ENCODE measurements at places on chromosomes 1 and 21.

DNA sequence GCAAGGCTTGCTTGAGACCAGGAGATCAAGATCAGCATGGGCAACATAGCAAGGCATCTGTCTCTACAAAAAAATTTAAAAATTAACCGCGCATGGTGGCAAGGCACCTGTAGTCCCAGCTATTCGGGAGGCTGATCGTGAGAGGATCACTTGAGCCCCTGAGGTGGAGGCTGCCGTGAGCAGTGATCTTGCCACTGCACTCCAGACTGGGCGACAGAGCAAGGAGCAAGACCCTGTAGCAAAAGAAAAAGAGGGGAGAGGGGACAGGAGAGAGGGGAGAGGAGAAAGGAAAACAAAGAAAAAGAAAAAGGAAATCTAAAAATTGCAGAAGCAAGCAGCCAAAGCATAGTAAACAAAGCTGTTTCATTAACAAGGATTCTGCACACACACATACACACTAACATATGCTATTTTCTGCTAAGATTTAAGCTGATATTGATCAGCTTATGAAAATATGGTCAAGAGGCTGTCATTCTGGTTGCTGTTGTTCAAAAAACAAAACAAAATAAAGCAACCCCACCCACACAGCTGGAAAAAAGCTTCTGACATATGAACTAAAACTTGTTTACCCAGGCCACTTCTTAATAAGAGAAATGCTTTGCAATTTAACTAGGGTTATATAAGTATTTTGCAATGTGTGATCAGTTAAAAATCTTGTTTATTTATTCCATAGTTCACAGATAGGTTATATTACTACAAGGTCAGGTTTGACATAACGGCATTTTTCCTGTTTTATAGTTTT is 1.8 kb downstream of the ARNT start:
- H3K27me3 ChIP-seq = no peaks in the 10 kb centered on the region
- peaks cover 14% of the 10 kb centered on the region for H3K36me3 ChIP-seq
- H3K27ac ChIP-seq = no peak overlapping the region
- no peaks in the 10 kb centered on the region for H3K4me1 ChIP-seq
- no peak for DNase-seq
- H3K4me3 ChIP-seq = peak overlapping the region; percentile 70

- no peak overlapping the region for H3K4me3 ChIP-seq
- no peak for DNase-seq
- no peaks in the 10 kb centered on the region for H3K27me3 ChIP-seq
- H3K36me3 ChIP-seq = peaks cover 8% of the 10 kb centered on the region
Measured at GRCh38 chr1:155942578-155943141, 1.2 kb downstream of the RXFP4 start.

GRCh38 chr1:35049116-35049515 is 17.4 kb upstream of the ZMYM6 start:
- DNase-seq = no peak
- no peaks in the 10 kb centered on the region for H3K27me3 ChIP-seq
- H3K4me3 ChIP-seq = no peak overlapping the region
- H3K4me1 ChIP-seq = no peaks in the 10 kb centered on the region

GRCh38 chr1:41726899-41727748 is 191.6 kb downstream of the HIVEP3 start:
- no peak overlapping the region for H3K27ac ChIP-seq
- no peaks in the 10 kb centered on the region for H3K4me1 ChIP-seq
- no peaks in the 10 kb centered on the region for H3K36me3 ChIP-seq

DNA sequence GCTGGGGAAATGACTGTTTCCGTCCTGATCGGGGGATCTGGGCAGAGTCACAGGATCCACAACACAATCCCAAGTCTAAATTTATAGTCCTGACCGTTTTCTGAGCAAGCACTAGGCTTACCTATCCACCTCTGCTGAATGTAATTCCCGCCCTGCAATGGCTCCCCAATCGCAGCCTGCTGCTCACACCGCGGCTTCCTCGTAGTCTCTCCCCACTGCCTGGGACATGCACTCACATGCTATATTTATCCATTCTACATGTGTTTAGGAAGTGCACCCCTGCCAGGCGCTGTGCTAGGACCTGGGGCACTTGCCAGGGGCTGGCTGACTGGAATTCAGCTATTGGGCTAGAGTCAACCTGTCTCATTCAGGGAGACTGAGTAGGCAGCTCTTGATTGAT is 246.6 kb upstream of the CSF3R start:
- no peak overlapping the region for H3K27ac ChIP-seq
- DNase-seq = no peak
- H3K27me3 ChIP-seq = no peaks in the 10 kb centered on the region
- H3K4me1 ChIP-seq = peaks cover 14% of the 10 kb centered on the region
- H3K36me3 ChIP-seq = no peaks in the 10 kb centered on the region

DNA sequence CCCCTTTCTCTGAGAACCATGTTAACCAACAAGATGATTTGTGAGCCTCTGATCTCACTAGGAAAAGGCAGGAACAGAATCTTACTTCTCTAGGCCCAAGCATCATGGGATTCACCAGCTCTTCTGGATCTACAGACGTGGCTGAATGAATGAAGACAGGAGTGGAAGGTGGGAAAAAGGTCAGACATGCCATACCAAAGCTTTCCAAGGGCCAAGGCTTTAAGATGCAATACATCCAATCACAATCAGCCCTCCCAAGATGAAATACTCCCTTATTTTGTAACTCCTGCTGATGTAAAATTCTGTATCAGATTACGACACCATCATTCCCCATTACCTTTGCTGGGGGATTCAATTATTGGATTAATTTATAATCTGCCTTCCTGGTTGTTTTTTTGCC is 80.9 kb downstream of the SSBP3 start:
- H3K27ac ChIP-seq = no peak overlapping the region
- H3K4me1 ChIP-seq = peaks cover 66% of the 10 kb centered on the region
- H3K36me3 ChIP-seq = no peaks in the 10 kb centered on the region
- no peak for DNase-seq
- no peaks in the 10 kb centered on the region for H3K27me3 ChIP-seq

DNA sequence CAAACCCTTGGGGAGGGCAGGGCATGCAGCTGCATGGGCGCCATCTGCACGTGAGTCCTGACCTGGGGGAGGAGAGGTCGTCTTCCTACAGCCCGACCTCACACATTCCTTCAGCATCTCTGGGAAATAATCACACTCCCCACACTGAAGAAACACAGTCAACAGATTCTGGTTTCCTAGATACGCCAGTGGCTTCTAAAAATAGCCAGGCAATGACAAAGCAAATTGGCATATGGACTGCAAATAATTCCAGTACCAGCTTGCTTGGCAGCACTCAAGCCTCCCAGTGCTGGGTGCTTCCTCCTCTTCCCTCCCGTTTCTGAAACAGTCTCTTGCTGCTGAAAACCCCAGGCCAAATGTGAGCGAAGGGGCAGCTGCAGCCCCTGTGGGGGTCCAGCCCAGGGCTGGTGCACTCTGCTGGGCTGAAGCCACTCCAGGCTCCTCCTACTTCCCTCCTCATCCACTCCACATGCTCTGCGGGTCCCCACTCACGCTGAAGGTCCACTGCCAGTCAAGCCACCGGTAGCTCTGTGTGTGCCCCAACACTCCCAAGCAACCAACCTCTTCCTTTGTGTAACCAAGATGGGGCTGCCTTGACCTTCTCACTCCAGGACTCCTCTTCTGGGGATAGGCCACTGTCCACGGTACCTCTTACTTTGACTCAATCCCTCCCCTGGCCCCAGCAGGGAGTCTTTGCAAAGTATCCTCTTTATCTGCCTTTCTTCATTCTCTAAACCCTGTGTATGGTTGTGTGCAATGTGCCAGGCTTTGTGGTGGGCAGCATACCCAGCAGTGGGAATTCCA is 69.0 kb downstream of the KCND3 start:
- H3K4me1 ChIP-seq = peaks cover 15% of the 10 kb centered on the region
- peaks cover 4% of the 10 kb centered on the region for H3K27me3 ChIP-seq
- H3K27ac ChIP-seq = no peak overlapping the region

DNA sequence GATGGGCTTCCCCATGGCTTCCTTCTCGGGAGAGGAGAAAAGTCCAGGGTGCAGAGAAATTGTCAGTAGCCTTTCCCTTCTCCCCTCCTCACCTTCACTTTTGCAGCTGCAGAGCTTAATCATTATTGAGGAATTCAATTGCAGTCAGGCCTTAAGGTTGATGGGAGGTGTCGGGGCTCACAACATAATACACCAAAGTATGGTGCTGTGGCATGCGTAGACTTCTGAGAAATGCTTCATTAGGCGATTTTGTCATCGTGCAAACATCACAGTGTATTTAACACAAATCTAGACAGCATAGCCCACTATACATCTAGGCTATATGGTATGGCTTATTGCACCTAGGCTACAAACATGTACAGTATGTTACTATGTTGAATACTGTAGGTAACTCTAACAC is 100.2 kb upstream of the PPM1J start:
- no peaks in the 10 kb centered on the region for H3K36me3 ChIP-seq
- H3K4me1 ChIP-seq = no peaks in the 10 kb centered on the region
- H3K27ac ChIP-seq = no peak overlapping the region
- no peaks in the 10 kb centered on the region for H3K27me3 ChIP-seq

GRCh38 chr1:57623791-57624538 is 200.1 kb upstream of the DAB1 start:
- no peak overlapping the region for H3K27ac ChIP-seq
- H3K27me3 ChIP-seq = no peaks in the 10 kb centered on the region
- no peak overlapping the region for H3K4me3 ChIP-seq

- no peak overlapping the region for H3K27ac ChIP-seq
- peaks cover 5% of the 10 kb centered on the region for H3K4me1 ChIP-seq
- DNase-seq = no peak
- peaks cover 2% of the 10 kb centered on the region for H3K27me3 ChIP-seq
Measured at GRCh38 chr1:174799136-174799479, 200.6 kb upstream of the CACYBP start.

- no peak overlapping the region for H3K27ac ChIP-seq
- no peak overlapping the region for H3K4me3 ChIP-seq
- H3K36me3 ChIP-seq = no peaks in the 10 kb centered on the region
- H3K27me3 ChIP-seq = no peaks in the 10 kb centered on the region
- H3K4me1 ChIP-seq = no peaks in the 10 kb centered on the region
- no peak for DNase-seq
Measured at GRCh38 chr1:72936151-72936740, 653.9 kb upstream of the NEGR1 start.

DNA sequence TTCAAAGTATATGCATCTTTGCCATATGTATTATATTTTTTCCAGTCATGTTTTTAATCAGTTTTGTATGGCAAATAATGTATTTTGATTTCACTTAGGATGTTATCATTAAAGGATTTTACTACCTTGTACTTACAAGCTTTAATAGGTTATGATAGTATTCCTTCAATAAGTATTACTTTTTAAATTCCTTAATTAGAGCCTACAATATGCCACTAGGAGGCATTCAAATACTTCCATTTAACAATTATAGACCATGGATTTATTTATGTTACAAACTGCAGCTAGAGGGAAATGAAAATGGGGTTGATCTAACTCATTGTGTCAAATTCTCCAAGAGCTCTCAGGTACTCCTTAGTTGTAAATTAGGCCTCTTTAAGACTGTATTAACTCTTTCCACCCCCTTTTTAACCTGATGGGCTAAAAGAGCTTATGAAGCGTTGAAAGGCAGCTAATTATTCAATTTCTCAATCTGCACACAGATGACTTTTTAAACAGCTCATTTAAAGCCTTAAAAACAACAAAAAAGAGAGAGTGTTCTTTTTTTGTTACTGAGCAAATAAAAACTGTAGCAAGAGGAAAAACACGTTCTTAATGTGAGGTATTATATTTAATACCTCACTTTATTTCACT is 156.2 kb downstream of the DENND1B start:
- no peak for DNase-seq
- no peaks in the 10 kb centered on the region for H3K36me3 ChIP-seq
- no peak overlapping the region for H3K4me3 ChIP-seq
- no peak overlapping the region for H3K27ac ChIP-seq

DNA sequence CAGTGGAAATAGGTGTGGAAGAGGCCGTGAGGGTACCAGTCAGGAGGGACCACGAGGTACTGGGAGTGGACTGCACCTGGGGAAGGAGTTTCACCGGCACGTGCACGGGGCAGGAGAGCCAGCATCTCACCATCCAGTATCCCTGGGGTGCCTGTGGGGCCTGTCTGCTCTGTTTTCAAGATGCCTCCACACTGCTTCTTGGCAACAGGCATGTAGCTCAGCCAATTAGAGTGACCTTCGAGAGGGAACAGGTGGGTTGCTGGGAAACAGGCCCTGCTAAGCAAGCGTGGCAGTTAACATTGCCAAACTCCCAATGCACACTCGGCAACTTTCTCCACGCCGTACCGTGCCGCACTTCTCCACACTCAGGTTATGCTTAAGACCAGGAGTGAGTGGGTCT is 17.7 kb downstream of the KCNC4 start:
- H3K27me3 ChIP-seq = no peaks in the 10 kb centered on the region
- no peak overlapping the region for H3K27ac ChIP-seq
- peaks cover 3% of the 10 kb centered on the region for H3K4me1 ChIP-seq
- no peak overlapping the region for H3K4me3 ChIP-seq
- H3K36me3 ChIP-seq = no peaks in the 10 kb centered on the region
- DNase-seq = no peak

GRCh38 chr1:229287267-229287666 is 16.4 kb downstream of the RAB4A start:
- no peak for DNase-seq
- peaks cover 41% of the 10 kb centered on the region for H3K36me3 ChIP-seq
- peaks cover 1% of the 10 kb centered on the region for H3K4me1 ChIP-seq
- no peaks in the 10 kb centered on the region for H3K27me3 ChIP-seq
- H3K27ac ChIP-seq = no peak overlapping the region

- H3K27me3 ChIP-seq = no peaks in the 10 kb centered on the region
- no peak overlapping the region for H3K4me3 ChIP-seq
- H3K36me3 ChIP-seq = peaks cover 8% of the 10 kb centered on the region
- no peak overlapping the region for H3K27ac ChIP-seq
- H3K4me1 ChIP-seq = peaks cover 5% of the 10 kb centered on the region
- DNase-seq = no peak
Measured at GRCh38 chr1:35544976-35545375, 12.2 kb downstream of the KIAA0319L start.

- no peaks in the 10 kb centered on the region for H3K27me3 ChIP-seq
- no peaks in the 10 kb centered on the region for H3K36me3 ChIP-seq
- H3K4me3 ChIP-seq = no peak overlapping the region
- no peak overlapping the region for H3K27ac ChIP-seq
- DNase-seq = no peak
Measured at GRCh38 chr1:8844501-8845006, 27.1 kb upstream of the RERE start.

All from neuronal stem cell (in vitro differentiated cells).